SJCRH30 (cell line): ENCODE measurements at places on chromosomes 6 and 20. TPM values are rescaled to one million over a fixed set of nuclear protein-coding genes. Genes with fewer than 3 reads are reported as not detected.

CFAP206 gene
- 0.23 and 0.45 TPM in 2 replicates for total RNA-seq

GRCh38 chr6:2911171-2911570 is 8.1 kb upstream of the SERPINB9 start:
- no peaks in the 10 kb centered on the region for H3K36me3 ChIP-seq
- no peaks in the 10 kb centered on the region for H3K27me3 ChIP-seq
- H3K4me1 ChIP-seq: peaks cover 14% of the 10 kb centered on the region

DNA sequence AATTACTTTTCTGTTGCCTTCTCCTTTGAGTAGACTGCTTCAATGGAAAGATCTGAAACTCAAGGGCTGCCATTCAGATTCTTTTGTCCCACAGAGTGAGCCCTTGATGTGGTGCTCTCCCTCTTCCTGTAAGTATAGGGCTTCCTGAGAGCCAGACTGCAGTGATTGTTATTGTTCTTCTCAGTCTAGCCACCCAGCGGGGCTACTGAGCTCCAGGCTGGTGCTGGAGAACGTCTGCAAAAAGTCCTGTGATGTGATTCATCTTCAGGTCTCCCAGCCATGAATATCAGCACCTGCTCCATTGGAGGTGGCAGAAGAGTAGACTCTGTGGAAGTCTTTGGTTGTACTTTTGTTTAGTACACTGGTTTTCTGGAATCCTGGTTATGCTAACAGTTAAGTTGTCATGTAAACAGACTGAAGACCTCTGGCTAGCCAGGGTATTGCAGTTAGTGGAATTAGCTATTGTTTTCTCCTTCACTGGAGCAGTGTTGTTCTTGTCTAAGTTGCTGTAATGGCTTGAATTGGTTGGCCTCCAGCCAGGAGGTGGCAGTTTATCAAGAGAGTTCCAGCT is 240.9 kb downstream of the COL12A1 start:
- H3K27me3 ChIP-seq: no peaks in the 10 kb centered on the region
- no peak overlapping the region for H3K4me3 ChIP-seq
- H3K27ac ChIP-seq: no peak overlapping the region

DNA sequence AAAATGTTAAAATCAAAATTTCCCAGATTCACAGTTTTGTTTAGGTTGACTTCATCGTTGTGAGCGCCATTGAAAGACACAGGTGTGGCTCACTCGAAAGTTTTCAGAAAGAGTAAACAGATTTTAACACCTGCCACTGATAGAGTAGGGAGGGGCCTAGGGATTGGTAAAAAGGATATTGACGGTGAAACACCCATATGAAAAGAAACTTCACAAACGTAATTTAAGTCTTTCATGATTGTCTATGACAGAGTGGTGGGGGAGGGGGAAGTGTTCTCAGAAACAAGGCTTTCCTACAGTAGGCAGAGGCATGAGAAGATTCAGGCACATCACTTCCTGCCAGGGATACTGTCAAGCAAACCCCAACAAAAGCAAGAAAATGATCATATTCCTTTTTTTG is 101.4 kb downstream of the PERP start:
- H3K4me1 ChIP-seq: no peaks in the 10 kb centered on the region
- no peak overlapping the region for H3K4me3 ChIP-seq
- H3K27ac ChIP-seq: no peak overlapping the region

- no peaks in the 10 kb centered on the region for H3K27me3 ChIP-seq
- no peak for DNase-seq
- H3K36me3 ChIP-seq: no peaks in the 10 kb centered on the region
Observed at GRCh38 chr20:10315138-10315537, 96.5 kb downstream of the SNAP25 start.

DNA sequence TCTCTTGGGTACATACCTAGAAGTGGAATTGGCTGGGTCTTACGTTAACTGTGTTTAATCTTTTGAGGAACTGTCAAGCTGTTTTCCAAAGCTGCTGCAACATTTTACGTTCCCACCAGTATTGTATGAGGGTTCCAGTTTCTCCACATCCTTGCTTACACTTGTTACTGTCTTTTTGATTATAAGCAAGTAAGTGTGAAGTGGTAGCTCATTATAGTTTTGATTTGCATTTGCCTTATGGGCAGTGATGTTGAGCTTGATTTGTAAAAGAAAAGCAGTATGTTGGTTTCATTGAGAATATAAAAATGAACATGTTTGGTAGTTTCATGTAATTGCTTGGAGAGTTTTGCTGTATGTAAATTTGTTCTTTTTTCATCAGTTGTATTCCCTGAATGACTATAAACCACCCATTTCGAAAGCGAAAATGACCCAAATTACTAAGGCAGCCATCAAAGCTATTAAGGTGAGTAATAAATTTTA is 40.4 kb downstream of the SCAF8 start:
- H3K27ac ChIP-seq: no peak overlapping the region
- H3K4me1 ChIP-seq: no peaks in the 10 kb centered on the region
- H3K36me3 ChIP-seq: peaks cover 17% of the 10 kb centered on the region
- no peaks in the 10 kb centered on the region for H3K27me3 ChIP-seq

NMBR gene
- total RNA-seq: 0.16 TPM in 1 of 2 replicates, not detected in the other

DNA sequence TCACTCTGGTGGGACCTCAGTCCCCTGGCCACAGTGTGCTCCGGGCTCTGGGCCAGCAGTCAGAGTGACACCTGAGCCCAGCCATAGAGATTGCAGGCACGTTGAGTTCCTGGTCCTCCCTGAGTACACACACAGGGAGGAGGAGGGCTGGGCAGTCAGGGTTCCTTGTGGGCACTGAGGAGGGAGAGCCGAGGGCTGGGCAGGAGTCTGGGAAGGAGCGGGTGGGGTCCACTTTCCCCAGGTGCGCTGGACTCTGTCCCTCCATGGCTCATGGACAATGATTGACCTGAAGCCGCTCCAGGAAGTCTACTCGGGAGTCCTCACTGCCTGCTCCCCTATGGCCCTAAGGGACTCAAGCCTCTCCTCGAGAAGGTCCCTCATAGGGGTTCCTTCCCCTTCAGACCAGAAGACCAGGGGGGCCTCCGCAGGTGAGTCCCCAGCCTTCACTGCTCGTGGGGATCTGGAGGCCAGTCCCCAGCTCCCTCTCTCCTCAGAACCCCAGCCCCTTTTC is 1.1 kb downstream of the SLC44A4 start:
- H3K36me3 ChIP-seq: peaks cover 21% of the 10 kb centered on the region
- no peaks in the 10 kb centered on the region for H3K27me3 ChIP-seq
- H3K4me3 ChIP-seq: no peak overlapping the region
- H3K27ac ChIP-seq: no peak overlapping the region
- peaks cover 17% of the 10 kb centered on the region for H3K4me1 ChIP-seq
